ENCODE measurements at places on chromosomes 11 and 22. TPM values are rescaled to one million over a fixed set of nuclear protein-coding genes. Genes with fewer than 3 reads are reported as not detected.

- no peak for DNase-seq
Measured at GRCh38 chr11:95923439-95923727, 524 bp downstream of the MTMR2 start.

- DNase-seq, result no peak
Measured at GRCh38 chr11:70296681-70297080, 26.2 kb downstream of the PPFIA1 start.

DNA sequence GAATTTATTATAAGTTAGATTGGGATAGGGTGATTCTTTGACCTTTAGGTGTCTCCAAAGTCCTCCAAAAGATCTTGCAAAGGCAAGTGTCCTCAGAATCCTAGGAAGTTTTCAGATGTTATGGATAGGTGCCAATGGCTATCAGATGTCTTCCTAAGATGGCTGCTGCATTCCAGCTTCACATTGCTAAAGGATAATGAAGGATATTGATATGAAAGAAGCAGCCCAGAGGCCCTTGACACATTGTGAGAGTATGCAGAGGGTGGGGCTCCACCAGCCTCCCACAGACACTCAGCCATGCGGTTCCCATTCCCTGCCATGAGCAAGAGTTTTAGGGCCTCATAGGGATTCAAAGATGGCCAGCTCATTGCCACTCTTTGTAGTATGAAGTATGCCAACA lies 22.3 kb upstream of the GLYATL2 start:
- peak; percentile 35 for DNase-seq

MMP13 gene
- not detected for total RNA-seq

BIK gene
- total RNA-seq, result not detected

AGBL2 gene
- total RNA-seq, result 0.67 TPM

Data from myocyte (in vitro differentiated cells).